ENCODE measurements at places on chromosomes 7 and 10.

GRCh38 chr10:86261941-86262687, 104.5 kb downstream of the GRID1 start:
- no peak for DNase-seq

DNA sequence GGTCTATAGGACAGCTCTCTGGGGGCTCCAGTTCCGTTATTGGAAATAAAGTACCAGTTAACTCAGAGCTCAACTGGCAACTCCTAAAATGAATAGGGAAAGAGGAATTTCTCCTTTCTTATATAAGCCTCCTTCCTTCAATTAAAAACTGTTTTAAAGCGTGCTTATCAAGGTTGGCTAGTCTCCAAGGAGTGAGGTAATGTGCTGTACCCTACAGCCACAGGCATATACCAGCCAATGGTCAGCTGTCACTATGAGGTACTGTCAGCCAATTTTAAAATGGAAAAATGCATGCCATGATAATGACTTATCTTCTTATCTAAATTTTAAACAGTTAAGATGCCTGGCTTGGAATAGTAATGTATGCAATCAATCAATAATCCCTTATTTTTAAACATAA, 76.2 kb downstream of the PLCE1 start:
- no peak for DNase-seq

- DNase-seq, result peak; percentile 97
Observed at GRCh38 chr10:44696496-44696895, 214.6 kb upstream of the TMEM72 start.

DNA sequence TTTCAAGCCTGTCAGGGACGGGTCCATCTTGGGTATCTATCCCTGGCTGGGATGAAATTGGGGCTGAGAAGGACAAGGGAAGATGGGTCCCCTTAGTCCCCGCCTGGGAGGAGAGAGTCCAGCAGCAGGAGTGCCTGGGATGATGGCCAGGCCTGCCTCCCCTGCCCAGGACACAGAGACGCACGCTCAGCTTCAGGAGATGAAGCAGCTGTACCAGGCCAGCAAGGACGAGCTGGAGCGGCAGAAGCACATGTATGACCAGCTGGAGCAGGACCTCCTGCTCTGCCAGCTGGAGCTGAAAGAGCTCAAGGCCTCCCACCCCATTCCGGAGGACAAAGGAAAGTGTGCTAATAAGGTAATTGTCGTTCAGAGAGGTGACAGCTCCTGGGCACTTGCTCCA, 15.4 kb downstream of the CCDC136 start:
- DNase-seq, result peak; percentile 72

GRCh38 chr10:84026821-84027257, 112.5 kb upstream of the GHITM start:
- DNase-seq, result no peak

GRCh38 chr7:142231716-142232115, 26.1 kb downstream of the PRSS58 start:
- DNase-seq, result no peak

- peak; percentile 92 for DNase-seq
Observed at GRCh38 chr10:59362959-59363381, 621 bp upstream of the FAM13C start.

- DNase-seq, result no peak
Observed at GRCh38 chr7:68009716-68010115, 1013.1 kb downstream of the TYW1 start.

GRCh38 chr7:46660402-46660980, 739.4 kb upstream of the IGFBP3 start:
- peak; percentile 22 for DNase-seq

DNA sequence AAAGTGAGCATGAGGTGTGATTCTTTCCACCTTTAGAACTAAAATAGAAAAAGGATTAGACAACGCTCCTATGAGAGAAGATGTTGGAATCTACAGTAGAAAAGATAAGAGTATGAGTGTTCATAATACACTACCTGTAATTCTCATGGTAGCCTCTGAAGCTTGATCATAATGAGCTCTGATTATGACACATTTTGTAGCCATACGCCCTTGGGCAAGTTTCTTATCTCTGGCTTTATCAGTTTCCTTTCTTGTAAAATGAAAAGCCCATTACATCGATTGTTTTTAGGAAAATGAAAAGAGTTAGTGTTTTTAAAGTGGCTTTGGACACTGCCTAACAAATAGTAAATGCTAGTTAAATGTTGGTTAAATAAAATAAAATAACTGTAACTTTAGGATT, 22.4 kb upstream of the PRSS58 start:
- DNase-seq, result no peak

DNA sequence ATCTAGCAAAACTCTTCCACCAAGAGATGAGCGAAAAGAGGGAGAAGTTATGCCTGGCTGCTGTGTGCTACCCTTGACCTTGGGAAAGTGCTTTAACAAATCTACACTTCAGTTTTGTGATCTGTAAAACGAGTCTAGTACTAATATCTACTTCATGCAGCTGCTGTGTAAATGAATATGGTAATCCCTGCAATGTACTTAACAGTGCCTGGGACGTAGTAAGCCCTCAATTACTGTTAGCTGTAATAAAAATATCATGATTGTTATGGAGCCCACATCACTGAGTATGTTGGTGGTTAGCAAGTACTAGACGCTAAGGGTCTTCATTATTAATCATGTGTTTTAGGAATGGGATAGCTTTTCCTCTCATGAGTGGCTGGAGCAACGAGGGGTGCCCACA, 80.5 kb downstream of the LYZL1 start:
- no peak for DNase-seq

DNA sequence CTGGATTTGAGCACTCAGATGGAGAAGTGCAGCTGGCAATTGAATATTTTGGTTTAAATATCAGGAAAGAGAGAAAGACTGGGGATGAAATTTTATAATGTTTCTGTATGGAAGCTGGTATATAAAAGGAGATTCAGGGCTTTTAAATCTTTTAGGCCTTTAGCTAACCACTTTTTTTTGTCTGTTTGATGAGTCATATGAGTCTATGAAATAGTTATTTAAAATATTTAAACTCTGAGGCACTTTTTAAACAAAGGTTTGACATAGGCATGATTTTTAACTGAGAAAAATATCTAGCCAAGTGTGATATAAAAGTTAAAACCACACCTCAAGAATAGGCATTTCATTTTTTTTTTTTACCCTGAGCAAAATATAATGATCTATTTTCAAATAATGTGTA, 944.3 kb downstream of the GATA3 start:
- peak; percentile 2 for DNase-seq

- peak; percentile 60 for DNase-seq
Observed at GRCh38 chr7:141696348-141696747, 5.6 kb downstream of the DENND11 start.

DNA sequence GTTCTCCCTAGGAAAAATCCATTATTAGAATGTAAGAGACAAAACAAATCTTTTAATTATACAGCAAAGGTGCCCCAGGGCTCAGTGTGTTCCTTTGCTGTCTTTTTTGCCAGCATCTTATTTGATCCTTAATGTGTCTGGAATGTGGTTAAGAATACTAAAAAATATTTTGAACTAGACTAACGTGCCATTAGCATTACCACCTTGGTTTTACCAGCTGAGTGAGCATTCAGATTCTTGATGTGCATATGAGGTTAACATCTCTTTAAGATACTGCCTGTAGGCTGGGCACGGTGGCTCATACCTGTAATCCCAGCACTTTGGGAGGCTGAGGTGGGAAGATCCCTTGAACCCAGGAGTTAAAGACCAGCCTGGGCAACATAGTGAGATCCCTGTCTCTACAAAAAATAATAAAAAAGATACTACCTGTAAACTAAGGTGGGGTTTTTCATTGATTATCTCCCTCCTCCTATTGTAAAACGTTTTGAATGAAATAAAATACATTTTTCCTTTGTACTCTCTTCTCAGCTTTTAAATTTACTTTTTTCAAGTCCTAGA, 96.6 kb downstream of the CCNY start:
- DNase-seq, result no peak

GRCh38 chr10:101284744-101285463, 55.6 kb upstream of the LBX1 start:
- DNase-seq, result no peak

GRCh38 chr7:105532709-105533460, 884 bp downstream of the RINT1 start:
- DNase-seq, result no peak

DNA sequence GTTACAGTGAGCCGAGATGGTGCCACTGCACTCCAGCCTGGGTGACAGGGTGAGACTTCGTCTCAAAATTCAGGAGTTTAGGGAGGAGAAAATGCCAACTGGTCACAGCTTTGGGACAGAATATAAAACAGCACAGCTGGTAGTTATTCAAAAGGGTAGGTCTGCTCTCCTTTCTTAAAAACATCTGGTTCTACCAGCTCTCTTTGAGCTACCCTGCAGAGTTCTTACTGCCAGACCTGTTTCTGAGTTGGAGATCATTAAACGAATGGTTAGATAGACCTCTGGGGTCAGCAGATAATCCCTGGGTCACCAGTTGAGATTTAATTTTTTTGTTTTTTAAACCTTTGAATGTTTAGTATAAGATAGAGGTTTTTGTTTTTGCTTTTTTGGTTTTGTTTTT, 52.6 kb downstream of the MCU start:
- DNase-seq, result no peak

GRCh38 chr10:29688230-29688661, 53.5 kb upstream of the SVIL start:
- no peak for DNase-seq

GRCh38 chr10:60130130-60130579, 223.8 kb upstream of the CCDC6 start:
- DNase-seq, result no peak

GRCh38 chr10:32059472-32059871, 3.2 kb upstream of the KIF5B start:
- no peak for DNase-seq

DNA sequence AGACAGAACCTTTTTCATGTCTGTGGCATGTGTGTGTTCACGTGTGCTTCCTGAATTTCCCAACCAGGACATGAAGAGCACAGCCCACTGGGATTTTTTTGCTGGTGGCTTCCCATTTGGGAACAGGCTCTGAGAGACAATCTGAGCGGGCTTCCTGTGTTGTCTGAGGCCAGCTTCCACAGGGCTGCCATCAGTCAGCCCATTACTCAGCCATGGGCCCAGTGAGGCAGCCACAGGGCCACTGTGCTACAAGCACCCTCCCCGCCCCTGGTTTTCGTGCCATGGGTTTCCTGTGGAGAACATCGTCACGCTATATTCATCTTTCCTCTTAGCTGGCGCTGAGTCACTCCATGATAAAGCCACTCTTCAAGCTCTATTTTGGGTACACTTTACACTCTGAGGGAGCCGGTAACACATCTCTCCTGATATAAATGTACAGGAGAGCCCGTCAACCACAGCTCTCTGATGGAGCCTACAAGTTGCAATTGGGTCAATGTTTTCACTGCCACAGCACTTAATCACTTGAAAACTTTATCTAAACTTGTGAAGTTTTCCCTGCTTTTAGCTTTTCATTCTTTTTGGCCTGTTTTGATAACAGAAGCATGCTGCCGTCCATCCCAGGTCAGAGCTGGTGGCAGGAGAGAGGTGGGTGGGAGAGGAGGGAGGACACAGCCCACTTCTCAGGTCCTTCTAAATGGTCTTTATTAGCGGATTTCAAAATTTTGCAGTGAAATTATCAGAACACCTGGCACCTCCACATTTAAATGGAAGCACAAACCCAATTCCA, 96.9 kb downstream of the HIPK2 start:
- no peak for DNase-seq

GRCh38 chr7:34073676-34074075, 168.3 kb downstream of the BMPER start:
- peak; percentile 67 for DNase-seq

DNA sequence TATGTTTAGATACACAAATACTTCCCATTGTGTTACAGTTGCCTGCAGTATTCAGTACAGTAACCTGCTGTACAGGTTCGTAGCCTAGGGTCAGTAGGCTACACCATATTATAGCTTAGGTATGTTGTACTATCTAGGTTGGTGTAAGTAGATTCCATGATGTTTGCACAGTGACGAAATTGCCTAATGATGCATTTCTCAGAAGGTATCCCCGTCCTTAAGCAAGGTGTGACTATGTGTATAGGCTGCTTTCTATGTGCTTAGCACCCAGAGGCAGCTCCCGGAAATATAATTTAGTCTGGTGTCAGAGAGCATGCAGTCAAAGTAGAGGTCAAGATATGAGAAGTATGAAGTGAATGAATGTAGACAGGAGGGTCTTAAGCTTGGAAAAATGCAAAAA, 9.8 kb downstream of the MAPK8 start:
- no peak for DNase-seq

DNA sequence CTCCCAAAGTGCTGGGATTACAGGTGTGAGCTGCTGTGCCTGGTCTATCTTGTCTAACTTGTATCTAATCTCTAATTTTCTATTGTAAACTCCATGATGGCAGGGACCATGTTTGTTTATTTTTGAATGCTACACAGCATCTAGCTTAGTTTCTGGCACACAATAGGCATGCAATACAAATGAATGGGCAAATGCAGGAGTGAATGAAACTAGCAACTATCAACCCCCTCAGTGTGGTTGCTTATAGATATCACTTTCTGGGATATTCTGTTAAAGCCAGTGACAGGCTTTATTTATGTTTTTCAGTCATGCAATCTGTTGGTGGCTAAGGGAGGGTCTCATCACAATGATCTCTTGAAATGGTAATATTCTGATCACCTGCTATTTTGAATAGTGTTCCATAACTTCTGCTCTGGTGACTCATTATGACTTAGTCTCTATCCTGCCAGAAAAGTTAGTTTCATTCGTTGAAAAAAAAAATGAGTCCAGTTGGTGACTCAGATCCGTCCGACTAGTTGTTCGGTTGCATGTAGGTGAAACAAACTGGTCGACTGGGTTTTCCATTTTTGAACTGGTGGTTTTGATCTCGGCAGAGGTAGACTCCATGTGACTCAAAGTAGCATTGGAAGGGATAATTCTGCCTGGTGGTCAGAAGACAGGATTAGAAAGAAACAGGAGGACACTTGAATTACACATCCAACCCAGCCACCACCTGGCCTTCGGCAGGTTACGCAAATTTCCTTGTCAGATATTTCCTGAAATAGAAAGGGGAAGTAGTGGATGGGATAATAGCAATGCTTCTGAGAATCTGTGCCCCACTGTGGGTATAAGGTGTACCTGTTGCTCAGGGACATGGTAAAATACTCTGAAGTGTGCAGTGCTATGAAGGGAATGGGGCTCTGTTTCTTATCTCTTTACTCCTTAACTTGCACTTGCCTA, 76.8 kb downstream of the GATA3 start:
- no peak for DNase-seq

- DNase-seq, result no peak
Observed at GRCh38 chr10:103709341-103709920, 145.9 kb downstream of the SH3PXD2A start.

Data from muscle of leg (tissue), 16 donors.